ENCODE measurements at places on chromosomes 4 and X.

DNA sequence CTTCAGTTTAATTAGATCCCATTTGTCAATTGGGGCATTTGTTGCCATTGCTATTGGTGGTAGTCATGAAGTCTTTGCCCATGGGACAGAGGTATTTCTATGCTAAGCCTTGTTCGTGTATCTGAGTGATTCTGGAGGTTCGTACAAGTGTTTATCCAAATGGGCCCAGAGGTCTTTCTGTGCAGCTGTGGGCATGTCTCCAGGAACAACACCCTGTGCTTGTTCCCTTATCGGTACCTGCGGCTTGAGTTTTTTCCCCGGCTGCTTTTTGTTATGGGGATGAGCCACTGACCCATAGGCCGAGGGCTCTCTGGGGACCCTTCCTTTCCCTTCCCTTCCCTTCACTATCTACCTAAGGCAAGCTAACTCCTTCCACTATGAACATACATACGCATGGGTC is 81.4 kb upstream of the WDR1 start:
- DNase-seq = no peak

- no peak for DNase-seq
Measured at GRCh38 chrX:136574548-136574947, 42.5 kb downstream of the VGLL1 start.

DNA sequence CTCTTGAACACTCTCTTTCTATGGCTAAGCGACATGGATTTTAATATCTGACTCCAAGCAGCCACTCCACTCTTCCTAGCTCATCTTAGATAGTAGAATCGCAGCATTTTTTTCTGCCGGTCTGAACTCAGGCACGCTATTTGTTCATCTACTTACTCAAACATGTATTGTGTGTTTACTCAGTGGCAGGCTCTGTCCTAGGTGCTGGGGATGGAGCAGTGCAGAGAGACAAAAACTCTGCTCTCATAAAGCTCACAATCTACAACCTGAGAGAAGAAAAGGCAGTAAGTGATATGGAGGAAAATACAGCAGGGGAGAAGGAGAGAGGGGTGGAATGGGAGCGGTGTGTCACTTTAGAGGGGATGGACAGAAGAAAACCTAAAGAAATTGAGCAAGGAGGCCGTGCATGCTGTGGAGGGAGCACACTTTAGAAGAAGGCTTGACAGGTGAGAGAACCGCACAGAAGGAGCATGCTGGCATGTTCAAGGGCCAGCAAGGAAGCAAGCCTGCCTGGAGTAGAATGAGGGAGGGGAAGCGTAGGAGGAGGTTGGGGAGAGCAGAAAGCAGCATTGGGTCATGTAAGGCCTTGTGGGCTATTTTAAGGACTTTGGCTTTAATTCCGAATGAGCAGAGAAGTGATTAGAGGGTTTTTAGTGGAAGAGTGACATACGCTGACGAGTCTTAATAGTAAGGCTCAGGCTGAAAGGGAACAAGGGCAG is 132.0 kb downstream of the ANK2 start:
- no peak for DNase-seq

DNA sequence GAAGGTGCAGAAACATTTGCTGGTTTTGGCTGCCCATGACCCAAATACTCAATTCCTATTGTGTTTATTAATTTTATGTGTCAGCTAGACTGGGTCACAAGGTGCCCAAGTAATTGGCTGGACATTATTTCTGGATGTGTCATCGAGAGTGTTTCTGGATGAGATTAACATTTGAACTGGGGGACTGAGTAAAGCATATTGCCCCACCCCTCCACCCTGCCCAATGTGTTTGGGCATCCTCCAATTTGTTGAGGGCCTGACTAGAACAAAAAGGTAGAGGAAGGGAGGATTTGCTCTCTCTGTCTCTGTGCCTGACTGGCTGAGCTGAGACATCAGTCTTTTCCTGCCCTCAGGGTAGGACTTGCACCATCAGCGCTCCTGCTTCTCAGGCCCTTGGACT is 29.7 kb upstream of the LCORL start:
- no peak for DNase-seq

DNA sequence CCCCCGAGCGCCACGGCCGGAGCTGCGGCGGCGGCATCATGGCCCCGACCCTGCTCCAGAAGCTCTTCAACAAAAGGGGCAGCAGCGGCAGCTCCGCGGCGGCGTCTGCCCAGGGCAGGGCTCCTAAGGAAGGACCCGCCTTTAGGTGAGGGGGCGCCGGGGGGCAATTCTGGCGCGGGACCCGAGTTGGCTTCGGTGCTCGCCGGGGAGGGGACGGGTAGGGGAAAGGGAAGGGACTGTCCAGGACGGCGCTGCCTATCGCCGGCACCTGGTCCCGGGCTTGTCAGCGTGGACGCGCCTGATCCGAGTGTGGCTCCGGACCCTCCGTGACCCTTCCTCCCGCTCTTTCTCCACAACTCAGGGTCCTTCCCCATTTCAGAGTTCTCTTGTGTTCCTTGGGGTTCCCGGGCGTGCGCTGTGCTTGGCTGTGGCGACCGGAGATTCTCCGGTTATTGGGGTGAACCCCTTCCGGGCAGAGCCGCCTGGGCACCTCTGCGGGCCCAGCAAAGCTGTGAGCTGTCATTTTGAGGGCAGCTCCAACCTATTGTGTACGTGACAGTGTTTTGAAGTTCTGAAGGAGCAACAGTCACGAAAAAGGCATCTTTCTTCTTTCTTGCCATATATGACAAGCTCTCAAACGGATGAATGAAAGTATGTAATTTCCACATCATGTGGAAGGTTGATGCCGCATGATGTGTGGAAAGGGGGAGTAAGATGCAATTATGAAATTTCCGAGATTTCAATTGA is 522 bp downstream of the FNIP2 start:
- peak; percentile 77 for DNase-seq

DNA sequence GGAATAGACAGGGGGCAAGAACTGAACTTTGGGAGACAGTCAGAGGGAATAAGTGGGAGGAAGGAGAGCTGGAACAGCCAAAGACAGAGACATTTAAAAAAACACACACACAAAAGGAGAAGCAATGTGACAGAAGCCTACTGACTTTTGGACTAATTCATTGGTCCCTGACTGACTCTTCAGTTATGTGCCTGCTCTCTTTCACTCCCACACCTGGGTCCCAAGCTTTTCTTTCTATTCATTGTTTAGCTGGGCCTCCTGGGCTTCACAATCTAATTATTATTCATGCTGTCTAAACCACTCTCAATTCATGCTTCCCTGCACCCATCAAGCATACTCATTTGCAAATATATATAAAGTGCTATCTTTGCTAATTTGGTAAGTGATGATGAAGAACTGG is 139.2 kb upstream of the IRS4 start:
- DNase-seq = no peak

GRCh38 chrX:112067601-112068000 is 15.0 kb downstream of the TRPC5 start:
- DNase-seq = no peak

DNA sequence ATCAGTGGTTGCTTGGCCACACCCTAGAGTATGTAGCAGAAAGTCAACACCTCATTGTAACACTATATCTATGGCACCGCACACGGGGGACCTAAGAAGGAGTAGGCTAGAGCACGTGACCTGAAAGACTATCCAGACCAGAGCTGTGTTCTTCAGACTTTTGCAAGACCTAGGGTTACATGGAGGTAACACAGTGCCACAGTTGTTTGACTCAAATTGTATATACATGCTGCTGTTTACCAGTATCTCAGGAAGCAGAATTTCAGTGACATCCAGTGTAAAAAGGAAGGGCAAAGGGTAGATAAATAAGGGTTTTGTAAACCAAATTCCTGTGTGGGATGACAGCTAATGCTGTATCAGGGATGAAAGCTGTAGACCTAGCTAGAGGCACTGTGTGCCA is 30.2 kb downstream of the PNMA6A start:
- DNase-seq = no peak

- DNase-seq = no peak
Measured at GRCh38 chrX:20472148-20472547, 205.4 kb upstream of the RPS6KA3 start.

- no peak for DNase-seq
Measured at GRCh38 chrX:470686-471085, 84.0 kb upstream of the PPP2R3B start.

DNA sequence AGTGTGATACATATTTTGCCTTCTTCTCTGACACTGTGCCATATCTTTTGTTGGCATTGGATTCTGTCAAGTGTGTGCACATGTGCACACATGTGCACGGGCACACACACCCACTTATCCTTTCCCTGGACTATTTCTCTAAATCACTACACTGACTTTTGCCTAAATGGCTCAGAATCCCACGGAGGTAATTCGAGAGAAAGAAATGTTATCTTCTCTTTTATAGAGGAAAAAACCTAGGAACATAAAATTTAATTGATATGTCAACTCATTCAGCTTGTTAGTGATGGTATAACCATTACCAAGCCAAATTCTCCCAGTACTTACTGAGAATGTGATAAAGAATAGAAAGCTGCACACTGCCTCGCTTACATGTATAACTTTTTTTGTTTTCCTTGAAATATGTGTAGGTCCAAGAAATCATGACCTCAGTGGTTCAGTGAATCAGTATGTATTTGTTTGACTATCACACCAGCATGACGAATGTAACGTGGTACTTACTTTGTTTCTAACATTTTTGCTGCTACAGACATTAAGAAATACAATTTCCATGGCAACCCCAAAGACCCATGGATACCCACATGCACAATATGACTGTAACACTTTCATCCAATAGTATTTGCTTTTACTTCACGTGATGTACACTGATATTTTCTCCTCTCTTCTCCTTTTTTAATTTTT is 163.0 kb downstream of the PCDH7 start:
- no peak for DNase-seq

GRCh38 chr4:79788884-79789283 is 284.1 kb downstream of the ANTXR2 start:
- no peak for DNase-seq

DNA sequence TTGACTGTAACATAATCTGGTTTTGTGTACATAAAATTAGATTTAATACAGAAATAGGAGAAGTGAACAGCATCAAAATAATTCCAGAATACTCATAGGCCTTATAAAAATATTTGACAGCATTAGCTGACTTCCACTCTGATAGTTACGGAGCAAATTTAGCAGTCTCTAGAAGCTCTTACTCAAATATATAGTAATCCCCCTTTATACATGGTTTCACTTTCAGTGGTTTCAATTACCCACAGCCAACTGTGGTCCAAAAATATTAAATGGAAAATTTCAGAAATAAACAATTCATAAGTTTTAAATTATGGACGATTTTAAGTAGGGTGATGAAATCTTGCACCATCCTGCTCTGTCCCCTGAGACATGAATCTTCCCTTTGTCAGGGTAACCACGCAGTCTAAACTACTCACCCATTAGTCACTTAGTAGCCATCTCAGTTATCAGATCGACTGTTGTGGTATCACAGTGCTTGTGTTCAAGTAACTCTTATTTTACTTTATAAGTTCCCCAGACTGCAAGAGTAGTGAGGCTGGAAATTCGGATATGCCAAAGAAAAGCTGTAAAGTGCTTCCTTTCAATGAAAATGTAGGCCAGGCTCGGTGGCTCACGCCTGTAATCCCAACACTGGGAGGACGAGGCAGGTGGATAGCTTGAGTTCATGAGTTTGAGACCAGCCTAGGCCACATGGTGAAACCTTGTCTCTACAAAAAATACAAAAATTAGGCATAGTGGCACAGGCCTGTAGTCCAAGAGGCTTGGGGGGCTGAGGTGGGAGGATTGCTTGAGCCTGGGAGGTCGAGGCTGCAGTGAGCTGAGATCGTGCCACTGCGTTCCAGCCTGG is 17.2 kb upstream of the RTL9 start:
- DNase-seq = no peak

GRCh38 chrX:119942831-119943184 is 743 bp downstream of the NKAP start:
- no peak for DNase-seq

DNA sequence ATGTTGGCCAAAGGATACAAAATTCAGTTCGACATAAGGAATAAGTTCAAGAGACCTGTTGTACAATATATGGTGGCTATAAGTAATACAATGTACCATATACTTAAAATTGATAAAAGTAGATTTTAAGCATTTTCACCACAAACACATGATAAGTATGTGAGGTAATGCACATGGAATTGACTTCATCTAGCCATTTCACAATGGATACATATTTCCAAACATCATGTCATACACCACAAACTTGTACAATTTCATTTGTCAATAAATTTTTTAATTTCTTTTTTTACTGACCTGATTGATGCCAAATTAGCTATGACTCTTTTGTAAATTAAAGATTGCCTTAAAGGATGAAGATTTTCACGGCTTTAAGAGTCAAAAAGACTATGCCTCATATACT is 103.1 kb upstream of the VCX2 start:
- no peak for DNase-seq

- DNase-seq = no peak
Measured at GRCh38 chr4:185774845-185775680, 36.9 kb downstream of the SORBS2 start.

GRCh38 chr4:176939445-176939844 is 146.7 kb upstream of the VEGFC start:
- no peak for DNase-seq

- no peak for DNase-seq
Measured at GRCh38 chrX:12563121-12563520, 228.1 kb upstream of the PRPS2 start.

- no peak for DNase-seq
Measured at GRCh38 chr4:23539969-23540569, 349.8 kb downstream of the PPARGC1A start.

GRCh38 chr4:183993676-183994075 is 88.6 kb downstream of the STOX2 start:
- no peak for DNase-seq

- DNase-seq = no peak
Measured at GRCh38 chrX:79369871-79370270, 2.7 kb upstream of the ITM2A start.

GRCh38 chr4:51880016-51880915 is 37.3 kb downstream of the DCUN1D4 start:
- DNase-seq = no peak

DNA sequence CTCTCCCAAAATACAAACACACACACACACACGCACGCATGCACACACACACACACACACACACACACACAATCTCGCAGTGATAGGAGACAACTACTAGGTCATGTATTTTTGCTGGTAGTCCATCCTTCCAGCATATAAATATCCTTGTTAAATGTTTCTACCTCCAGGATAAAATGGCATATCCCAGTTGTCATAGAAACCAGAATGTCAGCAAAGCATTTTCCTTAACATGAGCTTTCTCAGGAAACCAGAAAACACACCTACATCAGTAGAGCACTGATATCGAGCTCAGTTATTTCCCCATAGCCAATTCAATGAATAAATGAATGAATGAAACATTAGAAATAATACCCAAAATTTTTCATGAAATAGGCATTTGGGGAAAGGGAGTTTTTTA is 115.7 kb downstream of the PWWP3B start:
- DNase-seq = no peak

- DNase-seq = peak; percentile 61
Measured at GRCh38 chr4:40228497-40229365, 31.9 kb downstream of the RHOH start.

GRCh38 chr4:15779809-15780208 is 1.7 kb downstream of the CD38 start:
- no peak for DNase-seq

GRCh38 chr4:76659103-76659490 is 224.1 kb downstream of the SHROOM3 start:
- no peak for DNase-seq

- no peak for DNase-seq
Measured at GRCh38 chrX:110001740-110002299, 1.1 kb upstream of the TMEM164 start.

- DNase-seq = no peak
Measured at GRCh38 chrX:16462912-16463311, 187.0 kb upstream of the S100G start.

GRCh38 chrX:154750301-154751202 is at the start of gene GAB3:
Gene GAB3, minus strand, starts transcription at chrX:154751077. Its CDS starts 52 bp downstream, at chrX:154751025.
- DNase-seq = peak; percentile 64
